ENCODE measurements at places on chromosomes 4 and X.

DNA sequence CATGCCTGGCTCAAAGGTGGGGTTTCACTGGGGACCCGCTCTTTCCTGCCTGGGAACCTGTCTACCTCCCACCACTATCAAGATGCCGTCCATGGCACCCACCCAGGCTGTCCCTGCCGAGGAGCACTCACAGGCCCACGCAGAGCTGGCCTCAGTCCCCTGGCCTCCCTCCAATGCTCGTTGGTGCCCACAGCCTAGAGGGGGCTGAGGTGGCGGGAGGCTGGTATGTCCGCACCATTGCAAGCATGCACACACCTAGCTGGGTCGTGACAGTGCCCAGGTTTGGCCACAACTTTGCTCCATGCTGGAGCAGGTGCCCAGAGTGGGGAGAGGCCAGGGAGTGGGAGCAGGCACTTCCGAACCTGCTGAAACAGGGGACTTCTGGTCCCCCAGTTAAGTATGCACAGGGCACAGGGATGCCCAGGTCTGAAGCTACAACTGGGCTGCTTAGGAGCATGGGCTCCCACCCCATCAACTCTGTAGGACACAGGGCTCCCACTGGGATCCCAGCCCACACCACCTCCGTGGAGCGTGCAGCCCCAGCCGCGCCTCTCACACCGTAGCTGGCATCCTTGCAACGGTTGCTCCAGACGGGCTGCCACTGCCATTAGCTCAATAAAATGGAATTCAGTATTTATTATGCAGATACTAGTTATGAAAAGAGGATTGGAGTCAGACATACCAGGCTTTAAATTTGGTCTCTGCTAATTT lies 1376.1 kb upstream of the TENM3 start:
- no peak for DNase-seq

- no peak for DNase-seq
Measured at GRCh38 chrX:148380650-148381561, 119.5 kb upstream of the AFF2 start.

DNA sequence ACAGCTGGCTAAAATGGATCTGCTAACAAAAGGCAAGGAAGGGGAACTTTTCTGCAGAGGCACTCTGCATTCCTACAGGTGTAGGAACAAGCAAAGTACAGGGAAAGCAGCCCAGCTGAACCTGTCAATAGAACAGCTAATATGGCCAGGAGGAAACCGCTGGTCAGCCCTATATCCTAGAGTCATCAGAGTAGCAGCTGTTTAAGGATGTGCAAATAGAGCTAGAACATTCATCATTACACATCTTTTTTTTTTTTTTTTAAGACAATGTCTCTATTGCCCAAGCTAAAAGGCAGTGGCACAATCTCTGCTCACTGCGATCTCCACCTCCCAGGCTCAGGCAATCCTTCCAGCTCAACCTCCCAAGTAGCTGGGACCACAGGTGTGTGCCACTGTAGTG lies 163.0 kb downstream of the BTC start:
- no peak for DNase-seq

GRCh38 chr4:100963627-100964026 lies 383.7 kb downstream of the PPP3CA start:
- no peak for DNase-seq

GRCh38 chrX:19964017-19964710 lies 26.7 kb downstream of the BCLAF3 start:
- no peak for DNase-seq

DNA sequence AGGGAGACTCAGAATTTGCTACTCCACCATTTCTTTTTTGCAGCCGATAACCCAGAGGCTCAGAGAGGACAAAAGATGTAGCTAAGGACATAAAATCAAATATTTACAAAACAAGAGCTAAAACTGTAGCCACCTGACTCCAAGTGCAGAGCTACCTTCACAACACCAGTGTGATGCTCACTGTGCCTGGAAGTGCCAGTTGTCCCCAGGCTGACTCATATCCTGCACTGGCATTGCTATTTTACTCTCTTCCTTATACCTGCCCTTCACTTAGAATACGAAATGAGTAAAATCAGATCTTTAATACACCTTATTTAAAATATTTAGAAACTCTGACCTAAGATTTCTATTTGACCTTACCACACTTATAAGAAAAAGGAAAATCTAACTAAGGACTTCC lies 39.5 kb downstream of the SLC7A11 start:
- no peak for DNase-seq

GRCh38 chr4:105896984-105897775 lies 1.9 kb downstream of the NPNT start:
- no peak for DNase-seq

DNA sequence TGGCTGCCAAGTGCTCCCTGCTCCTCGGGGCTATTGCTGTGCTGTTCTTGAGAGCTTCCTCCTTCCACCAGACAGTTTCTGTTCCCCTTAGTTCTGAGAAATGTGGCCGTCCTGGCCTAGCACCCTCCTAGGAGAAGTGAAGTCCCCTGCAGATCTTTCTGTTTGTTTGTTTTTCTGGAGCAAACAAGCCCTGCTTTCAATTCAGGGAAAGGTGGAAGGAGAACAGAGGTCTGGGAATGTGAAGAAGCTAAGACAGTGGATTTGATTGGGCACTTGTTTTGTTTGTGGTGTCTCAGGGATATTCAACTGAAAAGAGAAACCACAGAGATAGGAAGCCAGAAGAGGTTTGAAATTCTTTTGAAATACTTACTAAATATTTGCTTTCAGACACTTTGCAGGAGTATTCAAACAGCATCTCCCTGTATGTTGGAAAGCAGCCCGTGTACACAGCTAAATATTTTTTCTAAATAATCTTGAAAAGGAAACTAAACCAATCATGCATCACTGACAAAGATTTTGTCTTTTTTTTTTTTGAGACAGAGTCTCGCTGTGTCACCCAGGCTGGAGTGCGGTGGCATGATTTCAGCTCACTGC lies 36.5 kb upstream of the PPM1K start:
- no peak for DNase-seq

GRCh38 chr4:129344058-129344457 lies 248.1 kb downstream of the C4orf33 start:
- no peak for DNase-seq

GRCh38 chr4:38779790-38780189 lies 3.0 kb downstream of the TLR10 start:
- no peak for DNase-seq

GRCh38 chr4:140439644-140440142 lies 12.2 kb upstream of the CLGN start:
- no peak for DNase-seq

DNA sequence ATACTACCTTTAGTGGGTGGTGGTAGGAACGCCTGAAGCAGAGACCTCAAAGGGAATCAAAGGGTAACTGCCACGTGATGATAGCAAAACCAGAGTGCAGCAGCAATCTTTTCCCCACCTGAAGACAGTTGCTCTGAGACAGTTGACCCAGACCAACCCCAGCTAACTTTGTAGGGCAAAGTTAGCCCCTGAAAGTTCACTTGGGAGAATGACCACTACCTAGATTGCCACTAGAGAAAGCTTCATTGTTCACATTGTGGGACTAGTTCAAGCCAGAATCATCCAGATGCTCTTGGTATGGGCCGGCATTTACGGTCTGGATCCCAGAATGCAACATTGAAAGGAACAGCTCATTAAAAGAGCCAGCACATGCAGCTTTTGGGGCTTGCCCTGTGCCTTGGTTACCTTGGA lies 4.1 kb downstream of the SEPTIN6 start:
- DNase-seq: no peak

DNA sequence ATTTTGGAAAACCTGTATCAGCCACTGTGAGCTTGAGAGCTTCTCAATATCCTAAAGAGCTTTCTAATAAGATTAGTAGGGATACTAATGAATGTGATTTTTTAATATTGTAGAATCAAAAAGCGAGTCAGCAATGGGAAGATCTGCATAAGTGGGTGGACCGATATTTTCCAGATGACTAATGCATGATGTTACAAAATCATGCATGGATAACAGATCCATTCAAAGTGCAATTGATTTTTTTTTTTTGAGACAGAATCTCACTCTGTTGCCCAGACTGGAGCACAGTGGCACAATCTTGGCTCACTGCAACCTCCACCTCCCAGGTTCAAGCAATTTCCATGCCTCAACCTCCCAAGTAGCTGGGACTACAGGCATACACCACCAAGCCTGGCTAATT lies 7.3 kb upstream of the CLDN2 start:
- no peak for DNase-seq

DNA sequence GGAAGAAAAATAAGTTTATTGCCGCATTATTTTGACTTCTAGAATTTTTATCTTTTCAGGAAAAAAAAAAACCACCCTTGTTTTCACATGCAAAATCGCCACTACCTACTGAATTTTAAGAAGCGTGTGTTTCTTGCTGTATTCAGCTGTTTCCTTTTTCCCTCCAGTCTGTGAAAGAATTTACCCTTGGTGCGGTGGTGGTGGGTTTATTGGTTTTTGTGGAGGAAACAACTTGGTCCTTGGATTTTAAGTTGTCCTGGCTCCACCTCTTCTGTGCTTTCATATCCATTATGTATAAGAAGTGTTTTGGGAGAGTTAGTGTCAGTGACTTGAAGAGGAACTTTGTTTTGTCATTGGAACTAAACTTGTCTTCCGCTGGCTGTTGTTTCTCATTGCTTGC lies 8.1 kb downstream of the RAPGEF2 start:
- DNase-seq: no peak

GRCh38 chrX:53621418-53621986 lies 65.0 kb downstream of the HUWE1 start:
- DNase-seq: no peak

DNA sequence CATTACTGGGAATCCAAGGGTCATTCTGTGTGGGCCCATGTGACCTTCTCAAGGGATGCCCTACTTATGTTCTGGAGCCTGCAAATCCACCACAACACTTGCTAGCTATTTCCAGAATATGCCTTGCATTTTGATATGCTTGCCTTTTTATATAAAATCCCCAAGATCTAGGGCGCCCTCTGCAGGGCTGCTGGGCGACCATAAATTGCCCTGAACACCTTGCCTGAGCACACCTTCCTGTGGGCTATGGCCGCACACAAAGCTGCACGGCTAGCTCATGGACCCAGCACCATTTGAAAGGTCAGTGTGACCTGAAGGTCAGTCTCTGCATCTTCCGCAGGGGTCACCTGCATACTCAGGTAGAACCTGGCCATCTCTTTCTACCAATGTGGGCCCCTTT lies 311.7 kb downstream of the NLGN4X start:
- no peak for DNase-seq

DNA sequence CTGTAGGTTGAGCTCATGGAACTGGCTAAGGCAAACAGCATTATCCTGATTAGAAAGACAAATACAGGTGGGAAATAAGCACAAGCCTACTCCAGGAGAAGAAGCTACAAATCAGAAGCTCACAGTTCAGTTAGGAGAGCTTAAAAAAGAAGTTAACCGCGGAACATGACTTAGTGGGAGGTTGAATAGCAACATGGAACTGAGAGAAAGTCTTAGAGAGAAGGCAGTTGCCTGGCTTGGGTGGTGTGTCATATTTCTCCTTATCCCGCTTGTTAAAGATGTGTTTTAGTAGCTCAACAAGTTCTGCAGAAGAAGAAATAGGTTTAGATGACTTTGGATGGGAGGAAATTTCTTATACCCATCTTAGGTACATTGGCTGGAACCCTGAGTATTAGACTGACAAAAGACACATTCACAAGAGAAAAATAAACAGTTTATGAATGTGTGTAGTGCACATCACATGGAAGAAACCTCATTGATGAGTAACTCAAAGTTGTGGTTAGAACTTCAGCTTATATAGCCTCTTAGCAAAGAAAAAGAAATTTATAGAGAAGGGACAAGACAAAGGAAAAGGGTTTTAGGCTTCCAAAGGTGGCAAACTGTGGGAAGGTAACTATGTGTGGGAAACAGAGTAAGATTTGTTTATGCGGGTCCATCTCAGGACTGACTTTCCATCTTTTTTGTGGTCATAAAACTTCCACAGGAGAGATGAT lies 37.4 kb upstream of the RXFP1 start:
- no peak for DNase-seq

DNA sequence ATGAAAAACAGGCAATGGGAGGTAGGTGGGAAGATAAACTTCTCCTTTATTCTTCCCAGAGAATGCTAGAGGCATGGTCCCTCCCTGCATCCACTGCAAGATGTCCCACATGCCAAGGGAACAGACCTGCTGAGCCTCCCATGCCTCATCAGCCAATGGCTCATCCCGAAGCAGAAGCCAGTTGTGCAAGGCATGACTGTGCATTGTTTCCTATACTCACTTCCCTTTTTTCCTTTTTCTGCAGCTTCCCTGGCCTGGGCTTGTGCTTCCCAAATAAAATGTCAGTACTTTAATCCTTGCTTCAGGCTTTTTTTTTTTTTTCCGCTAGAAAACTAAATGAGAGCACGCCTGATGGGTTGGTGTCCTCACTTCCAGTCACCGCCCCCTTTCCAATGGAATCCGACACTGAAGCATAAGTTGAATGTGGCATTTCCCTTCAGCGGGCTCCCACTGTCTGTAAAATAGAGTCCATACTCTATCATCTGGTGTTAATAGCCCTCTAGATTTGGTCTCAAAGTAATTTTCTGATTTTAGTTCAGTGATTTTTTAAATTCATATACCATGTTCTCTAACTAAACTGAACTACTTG lies 239.0 kb upstream of the JADE1 start:
- no peak for DNase-seq

- no peak for DNase-seq
Measured at GRCh38 chrX:7163146-7163677, 15.3 kb upstream of the PUDP start.
